ENCODE measurements at places on chromosomes 3 and 15.
A peak's percentile ranks its signal among the peaks of the same experiment; 100 is the strongest.

DNA sequence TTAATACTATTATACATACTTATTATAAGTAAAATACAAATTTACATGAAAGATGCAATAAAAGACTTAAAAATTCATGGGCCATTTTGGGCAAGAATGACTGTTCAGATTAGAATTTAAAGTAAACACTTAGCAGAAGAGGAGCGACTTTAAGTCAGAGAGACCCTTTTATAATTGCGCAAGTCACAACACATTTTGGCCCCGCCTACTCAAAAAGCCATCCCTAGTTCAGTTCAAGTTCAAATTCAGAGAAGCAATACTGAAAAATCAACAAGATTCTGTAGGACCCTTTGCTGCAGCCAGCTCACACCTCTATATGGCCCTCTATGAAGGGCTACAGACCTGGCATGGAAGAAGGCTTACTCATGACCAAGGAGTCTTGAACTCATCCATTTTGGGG lies 64.6 kb downstream of the PEAK1 start:
- no peak for DNase-seq

DNA sequence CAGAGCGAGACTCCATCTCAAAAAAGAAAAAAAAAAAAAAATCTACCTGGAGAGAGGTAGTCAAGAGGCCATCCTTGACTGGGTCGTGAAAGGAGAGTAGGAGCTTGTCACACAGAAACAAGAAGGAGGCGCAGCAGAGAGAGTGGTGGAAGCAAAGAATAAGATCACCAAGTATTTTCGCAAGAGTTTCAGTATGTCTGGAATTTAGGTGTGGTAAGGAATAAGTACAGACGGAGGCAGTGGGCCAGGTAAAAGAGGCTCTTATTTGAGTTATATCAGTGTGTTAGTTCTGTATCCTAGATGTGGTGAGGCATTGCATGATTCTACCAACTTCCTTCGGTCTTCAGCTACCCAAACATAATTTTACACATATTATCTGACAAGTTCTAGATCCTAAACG lies 14.6 kb upstream of the ATP10A start:
- no peak for DNase-seq

DNA sequence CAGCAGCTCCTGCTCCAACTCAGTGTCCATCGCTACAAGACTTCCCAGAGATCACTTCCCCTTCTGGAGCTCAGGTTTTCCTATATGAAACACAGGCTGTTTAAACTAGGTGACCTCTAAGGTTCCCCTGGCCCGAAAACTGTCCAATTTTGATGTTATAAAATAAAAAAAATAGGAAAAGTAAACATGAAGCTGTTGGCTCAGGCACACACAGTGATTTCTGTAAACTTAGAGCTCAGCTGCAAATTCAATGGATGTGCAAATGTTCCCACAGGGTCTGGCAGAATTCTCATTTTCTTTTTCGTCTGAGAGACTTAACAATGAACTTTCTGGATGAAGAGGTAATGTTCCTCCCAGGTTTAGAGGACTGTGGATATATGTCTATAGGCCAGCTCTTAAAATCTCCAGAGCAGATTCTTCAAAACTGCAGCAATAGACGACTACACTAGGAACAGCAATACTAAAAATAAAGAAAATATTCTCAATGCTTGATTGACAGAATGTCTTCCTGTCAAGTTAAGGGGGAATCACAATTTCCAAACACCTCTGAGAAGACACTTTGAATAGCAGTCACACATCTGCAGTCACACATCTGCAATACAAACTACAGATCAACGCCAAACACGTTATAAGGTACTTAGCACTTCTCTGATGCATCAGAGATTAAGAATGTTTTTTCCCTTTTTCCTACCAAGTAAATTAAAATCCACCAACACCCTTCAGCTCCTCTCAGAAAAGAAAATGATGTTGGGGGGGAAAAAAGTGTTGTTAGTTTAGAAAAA lies 2.8 kb downstream of the NUP210 start:
- no peak for DNase-seq

- DNase-seq, result no peak
These were observed at the start of gene MGLL for GRCh38 chr3:127822041-127822681. Gene MGLL, minus strand, starts transcription at chr3:127822515. Its CDS starts 197 bp downstream, at chr3:127822318.

- no peak for DNase-seq
These were observed 38.0 kb upstream of the XCR1 start for GRCh38 chr3:46065294-46065705.

DNA sequence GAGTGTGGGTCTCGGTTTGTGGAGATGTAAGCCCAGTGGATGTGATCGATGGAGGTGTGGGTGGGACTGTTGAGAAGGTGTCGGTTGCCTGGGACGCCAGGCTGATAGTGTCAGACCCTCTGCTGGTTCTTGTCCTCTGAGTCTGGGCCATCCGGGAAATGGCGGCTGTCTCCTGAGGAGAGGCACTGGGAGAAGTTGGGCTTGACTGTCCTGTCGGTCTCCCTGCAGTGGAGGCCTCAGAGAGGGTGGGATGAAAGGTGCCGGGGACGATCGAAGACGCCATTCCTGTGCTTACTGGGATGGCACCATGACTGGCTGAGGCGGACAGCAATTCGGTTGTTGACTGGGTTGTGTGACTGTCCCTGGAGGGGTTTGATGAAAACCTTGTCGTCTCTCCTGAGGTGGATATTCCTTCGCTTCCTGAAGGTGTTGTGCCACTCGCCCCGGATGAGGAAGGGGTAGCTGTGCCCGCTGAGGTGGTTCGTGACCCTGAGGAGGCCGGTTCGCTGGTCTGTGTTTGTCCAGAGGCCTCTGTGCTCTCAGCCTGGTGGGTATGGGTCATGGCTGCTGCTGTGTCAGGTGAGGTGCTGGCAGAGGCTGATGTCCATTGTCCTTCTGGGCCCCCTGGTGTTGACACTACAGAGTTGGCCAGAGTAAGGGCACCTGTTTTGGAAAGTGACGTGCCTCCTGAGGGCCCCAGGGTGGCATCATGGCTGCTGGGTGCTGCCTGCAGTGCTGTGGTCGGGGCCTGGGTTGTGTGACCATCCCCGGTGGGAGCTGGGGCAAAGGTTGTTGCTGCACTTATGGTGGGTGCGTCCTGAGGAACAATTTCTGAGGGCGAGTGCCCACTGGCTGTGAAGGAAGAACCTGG lies 22.8 kb downstream of the MUC4 start:
- no peak for DNase-seq

GRCh38 chr15:60840703-60841411 lies 361.9 kb upstream of the ICE2 start:
- no peak for DNase-seq

DNA sequence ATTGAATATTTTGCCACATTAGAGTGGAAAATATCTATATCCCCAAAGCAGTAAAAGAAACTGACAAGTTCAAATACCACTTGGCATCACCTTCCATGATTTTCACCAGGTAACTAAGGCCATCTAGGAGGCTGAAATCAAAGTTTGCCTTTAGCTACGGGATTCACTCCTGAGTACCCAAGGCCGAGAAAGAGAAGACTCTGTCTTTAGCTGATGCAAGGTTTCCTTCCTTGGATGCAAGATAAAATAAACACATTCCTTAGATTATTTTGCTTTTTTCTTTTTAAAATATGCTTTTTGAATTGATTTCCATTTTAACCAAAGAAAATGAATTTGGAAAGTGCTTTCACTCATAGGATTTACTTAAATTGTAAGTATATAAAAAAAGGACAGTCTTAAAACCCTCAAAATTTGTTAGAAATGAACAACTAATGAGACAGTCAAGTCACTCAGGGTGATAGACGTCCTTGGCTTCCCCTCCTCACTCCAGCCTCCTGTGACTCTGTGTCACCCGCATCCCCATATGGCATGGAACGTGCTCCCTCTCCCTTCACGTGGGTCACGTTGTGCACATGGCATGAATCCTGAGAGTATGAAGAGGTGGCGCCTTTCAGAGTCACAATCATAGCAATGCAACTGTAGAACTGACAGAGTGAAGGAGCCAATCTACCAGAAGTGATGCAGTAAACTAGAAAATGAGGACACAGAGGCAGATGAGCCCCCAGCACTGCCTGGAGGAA lies 148.4 kb downstream of the RTP4 start:
- no peak for DNase-seq

DNA sequence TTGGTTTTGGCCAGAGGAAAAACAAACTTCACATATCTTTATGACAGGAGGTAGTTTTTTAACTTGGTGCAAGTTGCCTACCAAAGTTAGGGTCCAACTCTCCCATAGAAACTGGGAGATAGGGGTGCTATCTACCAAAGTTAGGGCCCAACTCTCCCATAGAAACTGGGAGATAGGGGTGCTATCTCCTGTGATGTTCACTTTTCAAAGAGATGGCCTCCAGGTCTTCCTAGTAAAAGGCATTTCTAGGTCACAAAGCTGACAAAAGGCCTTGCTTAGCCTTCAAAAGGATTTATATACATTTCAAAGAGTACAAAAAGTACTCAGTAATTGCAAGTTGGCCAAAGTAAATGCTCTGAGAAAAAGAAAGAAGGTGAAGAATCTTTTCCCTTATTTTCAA lies 27.1 kb downstream of the IL1RAP start:
- no peak for DNase-seq

- DNase-seq, result no peak
These were observed 68.5 kb upstream of the SLC2A2 start for GRCh38 chr3:171095063-171095462.

DNA sequence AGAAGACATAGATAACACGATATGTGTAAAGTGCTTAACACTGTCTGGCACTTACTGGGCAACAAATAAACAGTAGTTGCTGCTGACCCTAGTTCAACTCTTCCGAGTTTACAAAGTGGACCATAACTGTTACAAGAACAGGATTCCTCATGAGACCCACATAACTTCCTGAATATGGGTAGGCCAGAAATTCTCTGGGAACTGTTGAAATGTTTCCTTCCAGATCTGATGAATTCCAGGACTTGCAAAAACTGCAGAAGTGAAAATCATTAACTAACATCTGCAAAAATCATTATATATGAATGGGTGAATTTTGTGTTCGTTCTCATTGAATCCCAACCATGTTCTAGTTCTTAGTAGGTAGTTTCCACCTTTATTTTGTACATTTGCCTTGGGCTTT lies 181.7 kb upstream of the MME start:
- no peak for DNase-seq

DNA sequence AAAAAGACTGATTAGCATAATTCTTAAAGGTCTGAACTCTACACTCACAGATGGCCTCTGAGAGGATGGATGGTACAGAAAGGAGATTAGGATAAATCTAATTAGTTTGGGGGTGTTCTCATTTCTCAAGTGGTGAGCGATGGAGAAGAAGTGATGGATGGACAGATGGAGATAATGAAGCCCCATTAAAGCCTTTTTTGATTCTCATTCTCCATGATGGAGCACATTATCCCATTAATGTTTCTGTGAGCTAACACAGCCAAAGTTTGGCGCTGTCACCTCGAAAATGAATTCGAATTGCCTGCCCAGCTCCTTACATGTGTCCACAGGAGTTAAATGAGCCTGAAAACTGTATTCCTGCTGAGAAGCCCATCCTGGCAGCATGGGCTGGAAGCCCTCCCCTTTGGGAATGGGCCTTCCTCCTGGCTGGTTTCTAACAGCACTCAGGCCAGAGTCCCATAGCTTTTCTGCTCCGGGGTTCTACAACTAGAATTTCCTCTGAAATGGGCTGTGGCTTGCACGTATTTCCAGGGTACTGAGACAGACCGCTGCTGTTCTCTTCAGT lies 726.0 kb upstream of the CFAP20DC start:
- no peak for DNase-seq

DNA sequence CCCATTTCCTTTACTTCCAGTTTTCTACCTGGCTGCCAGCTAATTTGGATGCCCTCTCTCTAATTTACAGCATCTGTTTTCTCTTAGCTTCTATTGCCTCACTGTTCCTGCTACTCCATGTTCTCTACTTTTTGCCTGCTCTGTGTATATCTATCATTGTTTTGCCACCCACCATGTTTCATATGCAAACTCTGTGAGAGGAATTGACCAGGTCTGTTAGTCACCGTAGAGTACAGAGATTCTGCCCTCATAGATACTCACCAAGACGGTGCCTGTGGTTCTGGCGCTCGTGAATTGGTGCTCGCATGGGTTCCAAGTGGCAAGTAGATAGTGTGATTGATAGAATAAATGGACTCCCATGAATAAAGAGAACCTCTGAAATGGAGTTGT lies 288.8 kb downstream of the CNTN6 start:
- DNase-seq, result no peak

GRCh38 chr3:186669378-186670084 lies 3.7 kb downstream of the HRG start:
- peak; percentile 7 for DNase-seq

DNA sequence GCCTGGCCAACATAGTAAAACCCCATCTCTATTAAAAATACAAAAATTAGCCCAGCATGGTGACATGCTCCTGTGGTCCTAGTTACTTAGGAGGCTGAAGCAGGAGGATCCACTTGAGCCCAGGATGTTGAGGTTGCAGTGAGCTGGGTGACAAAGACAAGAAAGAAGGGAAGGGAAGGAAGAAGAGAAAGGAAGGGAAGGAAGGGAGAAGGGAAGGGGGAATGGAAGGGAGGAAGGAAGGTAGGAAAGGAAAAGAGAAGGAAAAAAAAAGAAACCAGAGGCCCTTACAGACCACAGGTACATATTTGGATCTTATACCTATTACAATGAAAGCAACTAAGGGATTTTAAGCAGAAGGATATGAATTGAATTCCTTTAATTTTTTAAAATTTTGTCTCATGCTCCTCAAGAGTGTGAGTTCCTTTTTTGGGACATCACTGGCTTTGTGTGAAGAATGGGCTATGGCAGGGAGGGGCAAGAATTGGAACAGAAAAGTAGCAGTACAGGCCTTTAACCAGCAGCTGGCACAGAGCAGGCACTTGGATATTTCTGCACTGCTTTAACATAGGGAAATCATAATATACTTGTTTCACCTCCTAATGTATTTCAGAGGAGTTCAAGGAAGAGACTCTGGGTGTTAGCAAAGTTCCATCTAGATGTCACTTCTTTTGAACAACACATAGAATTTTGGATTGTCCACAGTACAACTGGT lies 7.9 kb downstream of the RAB27A start:
- peak; percentile 27 for DNase-seq

- no peak for DNase-seq
These were observed 577.7 kb downstream of the MECOM start for GRCh38 chr3:169085827-169086226.

- DNase-seq, result no peak
These were observed 255.0 kb downstream of the CLSTN2 start for GRCh38 chr3:140189976-140190375.

- DNase-seq, result no peak
These were observed 144.3 kb upstream of the PFN2 start for GRCh38 chr3:150114873-150115540.

DNA sequence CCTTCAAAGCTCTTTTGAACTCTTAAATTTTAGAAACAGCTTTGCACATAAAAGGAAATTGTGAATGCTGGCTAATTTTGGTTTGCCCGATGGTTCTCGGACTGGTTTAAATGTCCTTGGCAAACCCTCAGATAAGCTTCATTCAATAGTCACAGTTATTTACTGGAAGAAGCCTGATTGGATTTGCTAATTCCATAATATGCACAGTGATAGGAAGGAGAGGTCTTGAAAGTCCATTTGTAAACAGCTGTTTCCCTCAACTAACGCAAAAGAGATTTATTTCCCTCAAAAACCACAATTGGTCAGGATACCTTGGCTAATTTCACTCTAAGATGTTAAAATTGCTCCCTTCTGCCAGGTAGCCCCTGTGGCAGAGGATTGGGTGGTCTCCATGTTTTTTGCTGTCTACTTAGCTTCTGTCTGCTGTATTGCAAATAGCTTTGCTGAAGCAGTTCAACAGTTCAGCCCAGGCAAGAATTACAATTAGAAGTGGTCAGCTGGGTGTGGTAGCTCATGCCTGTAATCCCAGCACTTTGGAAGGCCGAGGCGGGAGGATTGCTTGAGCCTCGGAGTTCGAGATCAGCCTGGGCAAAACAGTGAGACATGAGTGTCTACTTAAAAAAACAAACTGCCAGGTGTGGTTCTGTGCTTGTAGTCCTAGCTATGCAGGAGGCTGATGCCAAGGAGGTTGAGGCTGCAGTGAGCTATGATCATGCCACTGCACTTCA lies 30.6 kb upstream of the PROK2 start:
- DNase-seq, result no peak

Data from erythroblast (primary cell).